ENCODE measurements at places on chromosomes 1 and 21.

DNA sequence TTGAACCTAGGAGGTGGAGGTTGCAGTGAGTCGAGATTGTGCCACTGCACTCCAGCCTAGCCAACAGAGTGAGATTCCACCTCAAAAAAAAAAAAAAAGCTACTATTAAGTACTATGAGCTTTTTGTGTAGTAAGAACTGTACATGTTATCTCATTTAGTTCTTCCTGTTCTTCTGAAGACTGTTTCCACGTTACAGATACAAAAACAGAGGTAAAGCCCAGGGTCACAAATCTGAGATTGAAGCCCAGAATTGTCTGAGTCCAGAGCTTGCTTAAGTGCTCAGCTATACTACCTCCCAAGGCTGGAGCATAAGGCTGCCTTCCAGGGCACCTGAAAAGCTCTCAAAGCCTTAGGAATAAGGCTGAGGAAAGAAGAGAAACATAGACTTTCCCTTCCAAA, 2.9 kb downstream of the FABP3 start:
- no peak for DNase-seq

GRCh38 chr1:34625521-34626015, 129.3 kb upstream of the GJB5 start:
- DNase-seq: no peak

DNA sequence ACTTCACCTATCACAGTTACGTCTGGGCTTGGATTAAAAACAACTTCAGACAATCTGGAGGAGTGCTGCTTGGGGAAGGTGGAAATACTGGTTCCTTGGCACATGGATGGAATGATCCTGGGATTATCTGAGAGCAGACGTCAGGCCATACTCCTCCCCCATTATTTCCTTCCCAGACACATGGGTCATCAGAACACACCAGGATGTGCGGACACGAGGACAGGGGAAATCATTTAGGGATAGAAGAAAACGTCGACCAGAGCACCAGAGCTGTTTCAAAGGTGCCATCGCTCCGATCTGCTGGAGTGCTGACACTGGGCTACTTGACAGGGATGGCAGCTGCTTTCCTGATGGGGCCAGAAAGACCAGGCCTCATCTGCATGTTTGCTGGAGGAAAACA, 31.8 kb upstream of the ANGPTL7 start:
- no peak for DNase-seq

- DNase-seq: peak; percentile 85
Measured at GRCh38 chr1:236063919-236064673, 794 bp downstream of the NID1 start.

GRCh38 chr1:37323486-37324377, 150.6 kb upstream of the ZC3H12A start:
- no peak for DNase-seq

DNA sequence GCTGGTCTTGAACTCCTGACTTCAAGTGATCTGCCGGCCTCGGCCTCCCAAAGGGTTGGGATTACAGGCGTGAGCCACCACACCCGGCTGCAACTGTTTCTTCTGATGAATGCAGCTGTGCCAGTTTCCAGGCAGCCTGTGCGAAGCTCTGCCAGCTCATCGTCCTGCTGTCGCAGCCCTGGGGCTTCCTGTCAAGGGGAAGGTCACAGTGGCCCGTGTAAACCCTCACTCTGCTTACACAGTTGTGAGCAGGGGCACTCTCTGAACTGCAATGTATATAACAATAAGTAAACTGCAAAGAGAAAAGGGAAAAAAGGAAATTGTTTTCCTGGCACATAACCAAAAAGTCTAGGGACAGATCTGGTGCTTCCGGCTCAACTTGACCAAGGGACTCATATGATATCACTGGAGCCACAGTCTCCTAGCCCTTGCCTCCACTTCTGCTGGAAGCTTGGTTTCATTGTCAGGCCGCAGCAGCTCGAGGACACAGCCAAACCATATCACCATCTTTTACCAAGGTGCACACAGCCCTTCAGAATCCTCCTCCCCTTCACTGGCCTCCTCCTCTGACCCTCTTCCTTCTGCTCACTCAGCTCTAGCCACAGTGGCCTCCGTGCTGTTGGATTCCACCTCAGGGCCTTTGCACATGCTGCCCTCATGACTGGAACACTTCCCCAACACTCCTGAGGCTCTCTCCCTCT, 22.8 kb upstream of the LBR start:
- DNase-seq: no peak

DNA sequence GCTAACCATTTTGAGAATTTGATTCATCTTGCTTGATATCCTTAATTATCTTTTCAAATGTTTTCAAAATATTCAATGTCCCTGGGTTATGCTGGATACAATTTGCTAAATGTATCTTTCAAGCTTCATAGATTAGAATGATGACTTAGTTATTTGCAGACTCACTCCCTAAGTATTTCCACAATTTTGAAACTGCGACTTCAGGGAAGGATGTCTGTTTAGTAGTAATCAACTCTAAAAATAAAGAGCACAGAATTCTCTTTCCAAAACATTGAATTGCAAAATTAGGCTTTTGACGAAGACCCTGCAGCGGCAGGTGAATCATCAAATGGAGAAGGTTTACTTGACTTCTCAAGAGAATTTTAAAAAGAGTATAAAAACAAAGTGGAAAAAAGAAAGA, 14.2 kb downstream of the RGS1 start:
- DNase-seq: peak; percentile 47

GRCh38 chr1:7915826-7916500, 24.7 kb downstream of the TNFRSF9 start:
- DNase-seq: no peak

GRCh38 chr1:191528275-191528674, 630.0 kb upstream of the RGS18 start:
- DNase-seq: no peak

DNA sequence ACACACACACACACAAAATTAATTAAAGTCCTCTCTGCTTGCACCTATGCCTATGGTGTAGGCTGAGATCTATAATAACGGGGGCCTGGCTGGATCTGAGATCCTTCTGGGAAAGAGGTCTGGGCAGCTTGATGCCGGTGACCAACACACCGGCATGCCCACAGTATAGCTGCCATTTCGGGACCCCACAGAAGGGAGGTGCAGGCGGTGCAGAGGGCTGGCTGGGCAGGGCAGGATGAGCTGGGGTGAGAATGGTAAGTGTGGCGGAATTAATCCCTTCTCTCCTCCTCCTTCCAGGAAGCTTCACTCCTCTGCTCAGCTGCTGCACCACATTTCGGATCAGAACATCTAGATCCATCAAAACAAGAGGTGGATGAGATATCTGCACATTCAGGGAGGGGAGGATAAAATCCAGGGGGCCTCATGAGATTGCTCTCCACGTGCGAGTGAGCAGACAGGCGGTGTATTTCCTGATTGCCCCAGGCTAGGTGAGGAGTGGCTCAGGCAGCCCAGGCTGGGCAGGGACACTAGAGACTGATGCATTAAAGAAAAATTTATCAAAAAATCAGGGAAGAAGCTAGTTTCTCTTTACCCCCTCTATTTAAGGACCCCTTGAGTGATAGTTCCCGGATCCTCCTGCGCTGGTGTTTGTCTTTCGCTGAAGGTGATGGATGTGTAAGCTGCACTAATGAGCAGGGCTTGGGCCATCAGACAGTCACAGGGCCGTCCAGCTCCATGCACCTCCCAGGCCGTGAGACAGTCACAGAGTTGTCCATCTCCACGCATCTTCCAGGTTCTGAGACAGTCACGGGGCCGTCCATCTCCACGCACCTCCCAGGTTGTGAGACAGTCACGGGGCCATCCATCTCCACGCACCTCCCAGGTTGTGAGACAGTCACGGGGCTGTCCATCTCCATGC, 449.9 kb downstream of the PTPRU start:
- DNase-seq: no peak

DNA sequence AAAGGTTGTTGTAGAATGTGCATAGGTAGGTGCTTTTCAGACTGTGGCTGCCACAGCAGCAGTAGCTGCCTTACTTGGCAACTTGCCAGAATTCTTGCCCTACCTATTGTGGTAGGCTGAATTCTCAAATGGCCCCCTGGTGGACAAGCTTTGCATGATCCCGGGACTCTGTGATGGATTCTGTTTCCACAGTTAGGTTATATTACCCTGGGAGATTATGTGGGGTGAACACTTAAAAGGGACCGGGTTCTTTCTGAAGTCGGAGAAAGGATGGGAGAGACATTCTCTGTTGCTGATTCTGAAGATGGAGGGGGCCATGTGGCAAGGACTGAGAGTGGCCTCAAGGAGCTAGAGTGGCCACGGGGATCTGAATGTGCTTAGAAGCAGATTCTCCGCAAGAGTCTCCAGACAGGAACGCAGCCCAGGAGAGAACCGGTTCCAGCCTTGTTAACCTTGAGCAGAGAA, 32.1 kb upstream of the KCNE1 start:
- peak; percentile 64 for DNase-seq

GRCh38 chr1:223288826-223289225, 75.2 kb downstream of the SUSD4 start:
- DNase-seq: no peak

DNA sequence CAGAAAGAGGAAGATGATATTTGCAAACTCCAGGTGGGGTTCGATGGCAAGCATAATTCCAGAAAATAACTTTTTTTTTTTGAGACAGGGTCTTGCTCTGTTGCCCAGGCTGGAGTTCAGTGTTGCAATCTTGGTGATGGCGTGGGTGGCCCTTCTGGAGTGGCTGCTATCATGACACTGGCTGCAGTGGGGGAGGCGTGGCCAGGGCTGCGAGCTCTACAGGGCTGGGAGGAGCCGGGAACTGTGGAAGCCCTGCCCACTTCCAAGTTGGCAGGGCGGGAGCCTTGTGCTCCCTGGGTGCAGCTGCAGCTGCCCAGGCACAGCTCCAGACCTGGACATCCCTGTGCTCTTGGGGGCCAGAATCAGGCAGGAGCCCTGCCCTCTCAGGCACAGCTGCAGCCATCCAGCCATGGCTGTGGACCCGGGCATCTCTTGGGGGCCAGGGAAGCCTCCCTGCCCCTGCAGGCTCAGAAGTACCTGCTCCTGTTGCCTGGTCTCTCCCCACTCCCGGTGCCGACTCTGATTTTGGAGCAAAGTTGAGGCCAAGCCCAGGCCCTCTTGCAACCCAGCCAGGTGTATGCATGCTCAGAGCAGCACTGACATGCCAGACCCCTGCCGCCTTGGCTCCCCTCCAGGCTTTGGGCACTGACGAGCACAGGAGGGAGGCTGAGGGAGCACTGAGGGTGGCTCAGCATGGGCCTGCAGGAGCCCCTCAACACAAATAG, 7.2 kb upstream of the BCL10 start:
- no peak for DNase-seq

DNA sequence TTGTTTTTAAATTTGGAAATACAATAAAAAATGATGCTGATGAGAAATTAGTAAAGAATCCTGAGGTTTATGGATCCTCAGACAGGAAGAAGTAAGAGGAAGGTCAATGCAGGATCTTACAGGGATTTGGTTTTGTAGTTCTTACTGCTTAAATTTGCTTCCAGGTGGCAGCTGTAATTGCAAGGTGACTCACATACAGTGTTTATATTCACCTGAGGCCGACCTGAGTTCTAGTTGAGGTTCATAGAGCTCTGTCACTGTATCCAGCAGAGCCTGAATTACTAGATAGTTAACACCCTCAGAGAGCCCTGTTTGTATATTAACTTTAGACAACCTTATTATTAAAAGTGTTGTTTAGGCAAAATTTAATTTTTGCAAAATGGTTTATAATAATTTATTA, 1.4 kb upstream of the WDR26 start:
- no peak for DNase-seq

- DNase-seq: no peak
Measured at GRCh38 chr1:229043115-229043514, 227.8 kb upstream of the RAB4A start.

- no peak for DNase-seq
Measured at GRCh38 chr1:70718086-70718630, 307.1 kb downstream of the CTH start.

- no peak for DNase-seq
Measured at GRCh38 chr1:38239258-38239835, 192.8 kb upstream of the POU3F1 start.

GRCh38 chr1:220887202-220887519, 7.9 kb downstream of the HLX start:
- DNase-seq: no peak

DNA sequence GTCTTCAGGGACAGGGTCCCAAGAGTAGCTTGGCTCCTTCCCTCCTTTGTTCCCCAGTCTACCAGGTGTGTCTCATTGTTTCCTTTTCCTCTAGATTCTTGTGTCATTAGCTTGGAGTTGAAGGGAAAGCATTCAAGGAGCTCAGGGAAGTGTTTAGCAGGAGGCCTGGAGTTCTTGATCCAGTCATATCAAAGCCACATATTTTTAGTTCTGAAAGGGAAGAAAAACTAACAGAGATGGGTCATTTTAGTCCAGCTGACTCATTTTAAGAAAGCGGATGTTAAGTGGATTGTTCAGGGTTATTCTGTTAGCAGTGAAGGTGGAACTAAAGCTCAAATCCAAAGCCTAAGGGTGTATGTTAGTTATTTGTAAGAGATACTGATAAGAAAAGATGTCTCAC, 721 bp downstream of the C1orf54 start:
- DNase-seq: no peak

DNA sequence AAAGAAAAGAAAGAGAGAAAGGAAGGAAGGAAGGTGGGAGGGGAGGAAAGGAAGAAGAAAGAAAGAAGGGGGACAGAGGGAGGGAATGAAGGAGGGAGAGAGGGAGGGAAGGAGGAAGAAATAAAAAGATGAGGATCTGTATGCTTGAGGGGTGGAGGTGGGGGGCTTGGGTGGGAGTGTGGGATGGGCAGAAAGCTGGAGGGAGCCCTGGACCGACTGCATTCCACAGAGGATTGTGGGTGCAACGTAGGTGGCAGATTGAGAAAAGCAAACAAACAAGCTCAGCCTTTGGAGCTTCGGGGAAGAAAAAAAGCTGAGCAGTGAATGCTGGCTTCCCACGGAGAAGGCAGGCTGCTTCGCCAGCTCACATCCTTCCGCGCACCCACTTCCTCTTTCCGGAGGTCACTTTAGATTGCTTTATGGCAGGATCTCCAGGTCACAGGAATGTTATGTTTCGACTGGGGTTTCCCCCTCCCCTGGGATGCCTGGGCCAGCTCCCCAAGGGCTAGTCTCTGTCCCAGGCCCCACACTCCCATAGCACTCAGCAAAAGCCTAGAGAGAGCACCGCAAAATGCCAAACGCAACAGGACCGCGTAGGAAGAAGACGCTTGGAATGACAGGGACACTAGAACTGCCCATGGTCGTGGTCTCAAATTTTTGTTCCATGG, 20.7 kb upstream of the LGALS8 start:
- DNase-seq: peak; percentile 78

DNA sequence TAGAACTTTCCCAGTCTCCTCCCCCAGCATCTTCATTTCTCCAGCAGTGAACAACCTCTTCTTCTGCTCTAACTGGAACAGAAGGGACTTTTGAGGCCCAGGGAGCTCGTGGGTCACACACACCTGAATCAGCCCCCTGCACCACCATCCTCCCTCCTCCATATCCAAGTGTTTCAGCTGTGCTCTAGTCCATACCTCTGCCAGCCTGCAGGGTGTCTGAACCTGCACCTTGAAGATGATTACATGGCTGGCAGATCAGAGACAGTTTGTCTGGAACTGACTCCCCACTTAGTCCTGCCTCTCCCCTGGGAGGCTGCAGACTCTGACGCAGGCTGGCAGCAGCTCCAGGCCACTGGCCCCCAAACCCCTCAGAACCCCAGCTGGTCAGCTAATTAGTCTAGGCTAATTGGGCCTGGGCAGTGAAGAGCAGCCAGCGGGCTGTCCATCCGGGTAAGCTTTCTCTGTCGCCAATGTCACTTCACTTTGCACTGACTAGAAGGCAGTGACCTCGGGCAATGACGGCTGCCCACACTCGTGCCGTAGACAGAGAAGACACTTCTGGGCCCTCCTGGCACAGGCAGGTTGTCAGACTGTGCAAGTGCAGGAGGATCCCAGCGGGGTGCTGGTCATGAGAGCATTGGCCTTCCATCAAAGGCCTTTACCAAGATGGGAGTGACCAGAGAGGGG, 12.2 kb downstream of the CAMK1G start:
- DNase-seq: no peak

Measured in mesenchymal stem cell (in vitro differentiated cells and primary cell).